ENCODE measurements at places on chromosomes 5 and 9.

GRCh38 chr5:64612344-64612961 lies 77.8 kb upstream of the SHISAL2B start:
- peak; percentile 42 for DNase-seq

DNA sequence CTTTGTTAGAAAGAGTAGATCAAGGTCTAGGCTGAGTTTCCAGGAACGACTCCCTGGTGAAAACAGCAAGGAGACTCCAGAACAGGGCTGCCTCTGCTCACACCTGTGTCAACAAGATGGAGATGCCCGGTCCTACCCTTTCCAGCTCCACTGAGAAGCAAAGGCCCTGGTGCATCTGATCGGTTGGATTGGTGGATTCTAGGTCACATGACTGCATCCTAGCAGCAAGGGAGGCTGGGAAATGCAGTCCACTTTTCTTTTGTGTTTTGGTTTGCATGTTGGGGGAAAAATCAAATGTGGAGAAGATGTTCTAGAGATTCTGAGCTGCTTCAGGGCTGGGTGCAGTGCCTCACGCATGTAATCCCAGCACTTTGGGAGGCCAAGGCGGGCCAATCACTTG lies 82.0 kb upstream of the TRIO start:
- no peak for DNase-seq

GRCh38 chr9:37620396-37620795 lies 28.0 kb upstream of the TOMM5 start:
- no peak for DNase-seq

DNA sequence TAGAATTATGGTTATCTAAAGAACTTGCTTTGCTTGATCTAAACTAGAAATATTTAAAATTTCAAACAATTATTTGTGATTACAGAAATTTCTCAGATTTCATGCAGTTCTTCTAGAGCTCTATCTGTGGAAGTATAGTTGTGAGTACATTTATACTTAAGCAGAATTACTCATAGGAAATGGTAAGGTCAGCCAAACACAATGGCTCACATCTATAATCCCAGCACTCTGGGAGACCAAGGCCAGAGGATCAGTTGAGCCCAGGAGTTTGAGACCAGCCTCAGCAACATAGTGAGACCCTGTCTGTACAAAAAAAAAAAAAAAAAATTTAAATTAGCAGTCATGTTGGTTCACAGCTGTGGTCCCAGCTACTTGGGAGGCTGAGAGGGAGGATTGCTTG lies 71.0 kb downstream of the INVS start:
- no peak for DNase-seq

GRCh38 chr5:117999939-118000549 lies 988.3 kb downstream of the DTWD2 start:
- DNase-seq: peak; percentile 8

DNA sequence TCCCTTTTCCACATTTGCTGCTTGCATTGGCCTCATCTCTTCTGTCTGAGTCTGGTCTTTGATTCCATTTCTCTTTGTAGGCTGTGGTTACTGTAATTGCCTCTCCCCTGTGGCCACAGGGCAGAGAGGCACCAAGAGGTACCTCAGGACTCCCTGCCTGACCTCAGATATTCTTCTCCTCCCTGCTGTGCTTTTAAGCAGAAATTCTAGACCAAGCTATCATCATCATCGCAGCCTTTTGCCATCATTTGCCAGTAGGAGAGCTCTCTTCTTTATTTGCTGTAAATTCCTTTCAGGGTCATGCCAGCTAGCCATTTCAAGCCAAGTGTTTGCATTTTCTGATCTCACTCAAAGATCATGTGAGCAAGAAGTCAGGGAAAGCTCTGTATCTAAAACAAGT lies 369.6 kb downstream of the ICE1 start:
- DNase-seq: no peak
